ENCODE measurements at places on chromosomes 16 and 17.

GRCh38 chr17:7307686-7308624 is 527 bp downstream of the EIF5A start:
- peak; percentile 53 for DNase-seq

- DNase-seq: no peak
Observed at GRCh38 chr16:27225536-27226360, 22.4 kb downstream of the KDM8 start.

DNA sequence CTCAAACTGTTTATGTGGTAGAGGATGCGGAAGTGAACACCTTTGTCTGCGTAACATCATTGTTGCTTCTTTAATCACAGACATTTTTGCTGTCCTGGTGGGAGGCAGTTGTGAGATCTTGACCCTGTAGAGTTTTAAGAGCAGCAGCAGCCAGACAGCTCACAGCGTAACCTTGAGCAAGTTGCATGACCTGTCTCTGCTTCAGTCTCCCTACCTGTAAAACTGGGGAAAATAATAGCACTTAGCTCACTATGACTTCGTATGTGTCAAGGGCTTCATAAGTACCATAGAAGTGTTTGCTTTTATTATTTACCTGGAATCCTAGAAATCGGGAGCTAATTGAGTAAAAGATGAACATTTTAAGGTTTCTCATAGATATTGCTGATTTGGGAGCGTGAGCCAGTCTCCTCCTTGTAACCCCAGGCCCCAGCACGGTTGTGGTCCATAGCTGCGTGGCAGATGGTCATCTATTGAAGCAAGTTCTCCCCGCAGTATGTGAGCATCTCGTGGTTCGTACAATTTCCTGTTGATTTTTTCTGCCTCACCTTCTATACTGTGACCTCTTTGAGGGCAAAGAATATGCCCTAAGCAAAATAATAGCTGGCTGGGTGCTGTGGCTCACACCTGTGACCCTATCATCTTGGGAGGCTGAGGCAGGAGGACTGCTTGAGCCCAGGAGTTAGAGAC is 34.4 kb downstream of the GPRC5B start:
- no peak for DNase-seq

- no peak for DNase-seq
Observed at GRCh38 chr16:85270374-85270773, 158.1 kb upstream of the CIBAR2 start.

All from ACHN (cell line).